Frontal cortex (tissue), 4 donors: ENCODE measurements at places on chromosomes 5 and 9. TPM values are rescaled to one million over a fixed set of nuclear protein-coding genes. Genes with fewer than 3 reads are reported as not detected.

IQGAP2 gene
- 9.4 TPM for total RNA-seq

IFNA2 gene
- not detected for total RNA-seq

TMEM167A gene
- 172 TPM for total RNA-seq

PCDHA9 gene
- 9.8 TPM for total RNA-seq

TBC1D9B gene
- total RNA-seq, result 24.1 TPM

PKD2L2 gene
- total RNA-seq, result not detected

LECT2 gene
- total RNA-seq, result not detected

ARAP3 gene
- 2.4 TPM for total RNA-seq

GPR107 gene
- total RNA-seq, result 21.2 TPM

IL13 gene
- not detected for total RNA-seq

PITX1 gene
- not detected for total RNA-seq

PCDHB16 gene
- total RNA-seq, result 5.3 TPM

CENPP gene
- 5.7 TPM for total RNA-seq

F12 gene
- 2.4 TPM for total RNA-seq

QRFP gene
- under 0.01 TPM for total RNA-seq

BARHL1 gene
- not detected for total RNA-seq

PSMD5 gene
- 31.0 TPM for total RNA-seq

DNA sequence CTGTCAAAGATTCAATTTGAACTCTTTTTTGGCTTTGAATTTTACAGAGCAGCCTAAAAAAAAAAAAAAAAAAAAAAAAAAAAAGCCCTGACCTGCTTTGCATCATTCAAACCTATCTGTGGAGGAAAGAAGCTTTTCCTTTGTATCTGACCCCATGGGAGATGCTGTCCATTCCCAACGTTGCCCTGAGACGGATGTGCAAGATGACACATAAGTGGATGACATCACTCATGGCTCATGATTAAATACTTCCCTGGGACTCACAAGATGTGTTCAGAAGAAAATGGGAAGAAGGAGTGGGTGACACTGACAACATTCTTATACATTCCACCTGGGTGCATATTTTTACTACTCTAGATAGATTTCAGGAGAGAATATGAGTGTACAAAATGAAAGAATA is 245.7 kb upstream of the ELAVL2 start:
- DNase-seq, result no peak

- DNase-seq, result no peak
Measured at GRCh38 chr5:168449166-168449565, 37.1 kb upstream of the RARS1 start.

GRCh38 chr9:84123648-84124406 is 143.2 kb downstream of the RMI1 start:
- no peak for DNase-seq

DNA sequence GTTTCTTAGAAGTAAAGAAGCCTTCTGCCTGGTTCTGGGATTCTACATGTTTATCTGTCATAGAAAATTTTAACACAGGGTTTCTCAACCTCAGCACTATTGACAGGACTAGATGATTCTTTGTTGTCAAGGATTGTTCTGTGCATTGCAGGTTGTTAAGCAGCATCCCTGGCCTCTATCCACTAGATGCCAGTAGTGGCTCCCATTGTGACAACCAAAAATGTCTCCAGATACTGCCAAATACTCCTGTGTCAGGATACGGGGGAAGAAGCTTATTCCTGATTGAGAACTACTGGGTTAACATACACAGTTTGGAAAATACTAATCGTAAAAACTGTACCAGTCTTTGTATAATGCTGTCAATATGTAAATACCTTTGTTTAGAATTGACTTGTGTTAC is 167.1 kb downstream of the NIPBL start:
- DNase-seq, result no peak

DNA sequence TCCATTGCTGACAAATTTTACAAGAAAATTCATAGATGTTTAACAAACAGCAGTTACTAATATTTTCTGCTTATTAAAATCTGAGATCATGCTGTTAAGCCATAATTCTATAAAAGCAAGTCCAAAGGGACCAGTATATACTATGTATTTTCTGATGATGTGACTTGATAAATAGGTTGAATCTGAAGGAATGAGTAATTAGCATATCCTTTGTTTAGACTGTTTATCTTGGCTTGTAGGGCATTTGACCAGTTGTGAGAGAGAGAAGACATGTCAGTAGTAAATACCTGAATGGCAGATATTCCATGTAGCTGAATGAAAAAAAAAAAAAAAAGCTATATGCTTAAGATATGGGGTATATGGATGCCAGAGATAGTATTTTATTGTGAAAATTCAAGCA is 14.6 kb downstream of the CPEB4 start:
- DNase-seq, result no peak

DNA sequence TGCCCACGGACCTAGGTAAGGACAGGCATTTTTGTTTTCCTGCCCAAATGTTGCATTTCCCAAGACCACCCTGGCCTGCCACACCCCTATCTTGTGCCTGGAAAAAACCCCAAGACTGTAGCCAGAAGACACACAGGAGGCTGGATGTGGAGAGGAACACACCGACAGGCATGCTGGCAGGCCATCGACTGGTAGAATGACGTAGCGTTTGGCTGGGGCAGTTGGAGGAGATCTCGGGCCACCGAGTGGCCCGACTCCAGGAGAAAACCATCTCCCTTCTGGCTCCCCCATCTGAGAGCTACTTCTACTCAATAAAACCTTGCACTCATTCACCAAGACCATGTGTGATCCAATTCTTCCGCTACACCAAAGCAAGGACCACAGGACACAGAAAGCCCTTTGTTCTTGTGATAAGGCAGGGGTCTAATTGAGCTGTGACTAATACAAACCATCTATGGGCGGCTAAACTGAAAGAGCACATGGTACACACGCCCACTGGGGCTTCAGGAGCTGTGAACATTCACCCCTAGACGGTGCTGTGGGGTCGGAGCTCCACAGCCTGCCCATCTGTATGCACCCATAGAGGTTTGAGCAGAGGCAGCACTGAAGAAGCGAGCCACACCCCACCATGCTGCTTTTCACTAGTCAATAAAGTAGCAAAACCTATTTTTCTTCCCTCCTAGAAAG is 38.9 kb upstream of the N4BP3 start:
- no peak for DNase-seq

DNA sequence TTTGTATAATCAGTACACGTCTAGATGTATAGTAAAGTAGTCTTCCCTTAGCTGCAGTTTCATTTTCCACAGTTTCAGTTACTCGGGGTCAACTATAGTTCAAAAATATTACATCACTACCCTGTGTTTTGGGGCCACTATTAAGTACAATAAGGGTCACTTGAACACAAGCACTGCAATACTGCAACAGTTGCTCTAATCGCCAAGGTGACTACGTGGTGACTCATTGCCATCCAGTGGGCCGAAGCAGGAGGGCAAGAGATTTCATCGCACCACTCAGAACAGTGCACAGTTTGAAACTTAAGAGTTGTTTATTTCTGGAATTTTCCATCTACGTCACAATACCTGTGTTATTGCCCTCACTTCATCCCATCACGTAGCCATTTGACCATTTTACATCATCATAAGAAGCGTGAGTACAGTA is at the start of gene ARL14EPL:
Gene ARL14EPL, plus strand, starts transcription at position 379 of the 424 bp plus-strand sequence. CDS start 18,994 bp downstream, outside the sequence.
- DNase-seq, result no peak

- no peak for DNase-seq
Measured at GRCh38 chr5:147547730-147548129, 37.9 kb upstream of the DPYSL3 start.

DNA sequence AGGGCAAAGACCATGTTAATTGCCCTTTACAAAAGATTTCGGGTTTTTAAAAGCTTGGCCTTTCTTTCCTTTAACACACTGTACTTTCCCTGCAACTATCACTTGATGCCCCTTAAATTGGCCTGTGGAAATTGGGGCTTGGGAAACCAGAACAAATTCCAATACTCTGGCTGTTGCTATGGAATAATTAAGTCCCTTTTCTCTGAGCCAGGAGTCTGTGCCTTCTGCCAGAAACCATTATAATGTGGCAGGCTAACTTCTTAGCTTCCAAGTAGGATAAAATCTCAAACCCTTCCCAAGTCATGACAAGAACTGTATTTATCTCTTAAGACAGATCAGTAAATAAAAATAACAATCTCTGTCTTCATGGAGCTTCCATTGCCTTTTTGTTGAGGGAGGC is 1.1 kb upstream of the SPINK1 start:
- no peak for DNase-seq

DNA sequence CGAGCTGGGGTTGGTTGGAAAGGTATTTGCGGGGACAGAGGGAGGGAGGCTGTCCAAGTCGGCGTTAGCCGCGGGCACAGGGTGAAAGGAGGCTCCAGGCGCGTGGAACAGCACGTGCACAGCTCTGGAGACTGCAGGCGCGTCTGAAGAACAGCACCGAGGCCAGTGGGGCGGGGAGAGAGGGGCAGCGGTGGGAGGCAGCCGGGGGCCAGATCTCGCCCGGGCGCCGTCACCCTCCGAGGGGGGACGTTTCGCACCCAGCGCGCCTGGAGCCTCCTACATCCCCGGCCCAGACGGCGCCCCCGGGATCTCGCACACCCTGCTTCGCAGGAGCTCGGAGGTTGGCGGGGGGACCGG is 79.6 kb downstream of the NTNG2 start:
- no peak for DNase-seq

DNA sequence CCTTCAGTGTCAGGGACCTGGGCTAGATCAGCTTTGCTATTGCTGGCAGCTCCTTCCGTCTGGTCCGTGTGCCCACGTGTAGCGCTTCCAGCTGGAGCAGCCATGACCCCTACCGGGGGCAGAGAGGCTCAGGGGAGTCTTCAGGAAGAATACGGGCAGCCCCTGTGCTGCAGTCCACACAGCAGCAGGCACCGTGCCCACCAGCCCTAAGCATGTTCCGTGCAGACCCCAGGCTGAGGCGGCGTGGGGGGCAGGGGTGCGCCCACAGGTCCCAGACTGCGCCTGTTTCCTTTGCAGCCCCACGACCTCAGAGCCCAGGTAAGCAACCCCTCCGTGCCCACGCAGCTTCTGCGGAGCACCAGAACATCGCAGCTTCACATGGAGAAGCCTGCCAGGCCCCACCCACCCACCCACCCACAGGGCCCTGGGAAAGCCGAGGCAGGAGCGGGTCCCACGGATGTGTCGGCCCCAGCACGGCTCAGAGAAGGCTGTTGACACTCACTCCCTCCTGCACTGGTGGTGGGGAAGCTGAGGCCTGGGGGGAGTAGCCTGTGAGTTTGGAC is 83.1 kb downstream of the KCNT1 start:
- DNase-seq, result no peak

DNA sequence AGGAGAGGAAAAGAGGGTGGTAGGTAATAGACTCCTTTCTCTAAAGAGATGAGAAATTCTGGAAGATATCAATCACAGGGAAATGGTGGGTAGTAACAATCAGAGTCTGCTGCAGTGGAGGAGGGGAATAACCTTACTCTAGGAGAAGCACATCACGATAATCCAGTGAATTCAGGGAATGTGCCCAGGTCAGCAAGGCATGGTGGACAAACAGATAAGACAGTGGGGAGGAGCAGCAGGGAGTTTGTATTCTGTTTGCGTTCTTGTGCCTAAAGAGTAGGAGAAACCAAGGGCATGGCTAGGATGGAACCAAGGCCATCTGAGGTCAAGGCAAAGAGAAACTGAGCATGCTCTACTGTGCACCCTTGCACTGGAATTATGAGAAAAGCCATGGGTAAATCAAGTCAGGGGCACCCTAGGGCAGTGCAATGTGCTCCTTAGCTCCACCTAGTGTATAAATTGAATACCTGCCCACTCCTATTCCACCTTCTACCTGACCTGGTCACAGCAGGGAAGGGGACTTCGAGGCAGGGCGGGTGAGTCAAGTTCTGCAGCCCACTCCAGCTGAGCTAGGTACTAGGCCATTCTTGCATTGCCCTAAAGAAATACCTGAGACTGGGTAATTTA is 31.6 kb downstream of the RETREG1 start:
- DNase-seq, result no peak

DNA sequence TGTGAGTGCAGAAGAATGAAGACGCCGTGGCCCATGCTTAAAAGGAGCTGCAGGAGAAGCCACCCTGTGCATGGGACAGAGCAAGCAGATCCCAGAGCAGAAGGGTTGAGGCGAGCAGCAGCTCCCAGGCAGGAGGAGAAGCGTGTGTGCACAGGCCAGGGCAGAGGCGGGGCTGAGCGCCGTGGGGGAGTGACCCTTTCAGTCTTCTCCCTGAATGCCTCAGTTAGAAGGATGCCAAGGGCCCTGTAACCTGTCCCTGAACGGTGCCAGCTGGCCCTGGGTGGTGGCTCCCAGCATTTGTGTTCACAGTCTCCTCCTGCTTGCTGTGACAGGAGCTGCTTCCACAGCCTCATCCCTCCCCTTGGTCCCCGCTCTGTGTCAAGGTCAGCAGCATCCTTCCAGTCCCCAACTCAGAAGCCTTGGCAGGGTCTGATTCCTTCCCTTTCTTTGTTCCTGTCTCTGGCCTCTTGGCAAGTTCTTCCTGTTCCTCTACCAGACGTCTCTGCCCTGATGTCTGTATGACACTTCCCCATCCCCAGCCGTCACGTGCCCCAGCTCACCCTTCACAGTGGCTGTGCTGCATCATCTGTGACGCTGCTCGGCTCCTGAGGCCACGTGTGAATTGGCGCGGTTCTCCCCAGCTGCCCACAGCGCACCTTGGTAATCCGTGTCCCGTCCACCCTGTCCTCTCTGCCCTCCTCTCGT is 5.2 kb downstream of the EXOC3 start:
- DNase-seq, result no peak

DNA sequence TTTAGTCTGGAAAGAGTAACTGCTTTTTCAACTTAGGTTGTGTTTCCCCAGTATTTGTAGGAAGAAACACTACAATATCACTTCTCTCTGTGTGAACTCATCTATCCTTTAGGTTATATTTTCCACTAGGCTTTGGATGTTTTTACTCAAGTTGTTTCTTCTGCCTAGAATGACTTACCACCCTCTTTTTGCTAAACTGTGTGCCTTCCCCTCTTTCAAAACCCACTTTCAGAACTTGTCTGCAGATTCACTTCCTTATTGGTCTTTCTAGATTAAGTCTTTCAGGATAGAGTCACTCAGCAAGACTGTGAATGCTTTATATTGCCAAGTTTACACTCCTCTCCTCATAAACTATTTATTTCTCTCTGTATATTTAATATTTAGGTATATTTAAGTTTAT is 14.2 kb upstream of the CAST start:
- no peak for DNase-seq

DNA sequence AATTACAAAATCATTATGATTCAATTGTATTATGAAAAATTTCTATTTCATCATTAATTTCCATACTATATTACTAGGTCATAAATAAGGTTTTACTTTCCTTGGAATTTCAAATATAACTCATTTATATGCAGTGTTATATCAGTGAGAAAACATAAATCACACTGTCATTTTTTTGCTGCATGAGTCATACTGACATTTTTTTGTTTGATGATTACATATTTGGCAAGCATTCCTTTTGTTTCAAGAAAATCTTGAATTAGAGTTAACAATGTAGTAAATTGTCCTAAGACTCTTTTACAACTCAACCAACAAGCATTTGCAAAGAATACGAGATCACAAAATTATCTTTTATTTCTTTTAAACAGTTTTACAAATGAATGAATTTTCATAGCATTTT is 298.4 kb upstream of the SEMA6A start:
- DNase-seq, result no peak
